Neural crest cell (in vitro differentiated cells): ENCODE measurements at places on chromosomes 5 and 9.

GRCh38 chr9:79630521-79631403 lies 59.0 kb downstream of the TLE4 start:
- DNase-seq: no peak

- DNase-seq: peak; percentile 25
These were observed 274.7 kb downstream of the ELAVL2 start for GRCh38 chr9:23551311-23551721.

DNA sequence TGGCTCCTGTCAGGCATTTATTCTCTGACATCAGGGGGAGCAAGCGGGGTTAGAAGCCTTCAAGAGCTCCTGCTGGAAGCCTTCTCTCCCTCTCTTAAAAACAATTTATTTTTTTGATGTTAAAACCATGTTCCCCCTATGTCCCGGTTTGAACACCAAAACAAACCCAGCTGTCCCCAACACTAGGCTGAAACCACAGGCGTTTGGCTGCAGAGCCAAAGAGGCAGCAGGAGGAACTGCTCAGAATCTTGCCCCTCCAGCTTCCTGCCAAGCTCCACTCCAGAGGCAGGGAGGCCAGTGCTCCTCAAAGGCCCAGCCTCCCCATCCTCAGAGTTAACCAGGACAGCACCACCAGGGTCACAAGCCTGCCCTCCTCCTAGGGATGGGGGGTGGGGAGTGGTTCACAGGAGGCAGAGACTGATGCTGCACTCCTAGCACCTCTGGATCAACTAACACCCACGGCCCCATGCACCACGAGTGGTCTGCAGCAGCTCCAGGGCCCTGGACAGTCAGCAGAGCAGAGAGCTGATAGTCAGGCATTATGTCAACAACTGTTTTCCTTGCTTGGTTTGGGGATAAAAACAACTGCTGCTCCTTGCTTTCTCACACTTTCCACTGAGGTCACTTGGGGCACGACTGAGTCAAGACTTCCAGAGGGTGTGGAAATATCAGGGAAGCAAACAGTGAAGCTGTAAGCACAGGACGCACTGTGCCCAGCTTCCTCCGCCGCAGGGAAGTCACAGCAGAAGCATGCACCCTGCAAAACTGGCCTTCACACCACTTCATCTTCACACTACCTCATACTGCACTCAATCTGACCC lies 96.5 kb upstream of the ADRA1B start:
- DNase-seq: no peak

GRCh38 chr9:122389799-122390481 lies 19.1 kb downstream of the PTGS1 start:
- DNase-seq: no peak

DNA sequence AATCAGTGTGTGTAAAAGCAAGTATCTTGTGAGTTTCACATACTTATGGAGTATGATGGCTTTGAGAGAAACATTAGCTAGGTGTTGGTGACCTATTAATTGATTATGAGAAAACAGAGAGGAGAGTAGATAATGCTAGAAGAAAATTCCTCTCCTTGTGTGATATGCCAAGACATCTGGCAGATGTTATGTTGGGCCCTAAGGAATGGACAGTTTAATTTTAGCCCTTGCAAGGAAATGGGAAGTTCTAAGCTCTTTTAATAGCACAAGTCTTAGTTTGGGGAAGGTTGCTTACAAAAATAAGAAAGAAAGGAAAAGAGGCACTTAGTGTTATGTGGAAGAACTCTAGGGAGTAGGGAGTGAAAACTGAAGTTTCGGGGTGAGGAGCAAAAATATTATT lies 5.1 kb downstream of the ZNF462 start:
- DNase-seq: no peak

DNA sequence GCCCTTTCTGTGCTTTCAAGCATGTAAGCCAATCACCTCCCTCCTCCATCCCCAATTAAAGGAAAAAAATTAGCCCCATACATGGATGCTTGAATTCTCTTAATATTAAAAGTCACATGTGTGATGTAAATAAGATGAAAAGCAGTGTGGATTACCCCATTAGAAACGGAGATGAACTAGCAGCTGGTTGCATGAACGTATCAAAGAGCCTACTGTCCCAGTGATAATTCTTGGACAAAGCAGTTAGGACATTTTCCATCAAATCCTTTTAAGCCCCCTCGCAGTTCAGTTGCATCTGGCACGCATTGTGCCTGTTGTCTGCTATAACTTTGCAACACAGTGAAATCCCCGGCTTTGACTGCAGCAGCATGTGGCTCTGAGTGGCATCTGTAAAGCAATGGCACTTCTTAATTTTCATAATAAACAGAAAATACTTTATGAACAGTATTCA lies 285.6 kb downstream of the FBXL7 start:
- no peak for DNase-seq

DNA sequence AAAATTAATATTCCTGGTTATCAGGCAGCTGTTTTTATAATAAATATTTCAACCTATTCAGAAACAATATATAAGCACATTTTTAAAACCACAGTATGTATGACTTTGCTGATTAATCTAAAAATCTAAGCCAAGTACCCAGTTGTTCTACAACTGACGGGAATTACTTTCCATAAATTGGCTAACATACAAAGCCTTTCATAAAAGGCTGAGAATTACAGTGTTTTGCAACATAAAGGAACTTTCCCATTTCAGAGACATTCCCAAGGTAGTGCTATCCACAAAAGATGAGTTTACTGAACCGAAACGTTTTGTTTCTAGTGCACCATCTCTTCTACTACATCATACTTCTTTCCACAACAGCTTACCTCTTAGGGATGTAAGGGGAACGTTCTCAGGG lies 7.2 kb downstream of the RNF145 start:
- DNase-seq: no peak

DNA sequence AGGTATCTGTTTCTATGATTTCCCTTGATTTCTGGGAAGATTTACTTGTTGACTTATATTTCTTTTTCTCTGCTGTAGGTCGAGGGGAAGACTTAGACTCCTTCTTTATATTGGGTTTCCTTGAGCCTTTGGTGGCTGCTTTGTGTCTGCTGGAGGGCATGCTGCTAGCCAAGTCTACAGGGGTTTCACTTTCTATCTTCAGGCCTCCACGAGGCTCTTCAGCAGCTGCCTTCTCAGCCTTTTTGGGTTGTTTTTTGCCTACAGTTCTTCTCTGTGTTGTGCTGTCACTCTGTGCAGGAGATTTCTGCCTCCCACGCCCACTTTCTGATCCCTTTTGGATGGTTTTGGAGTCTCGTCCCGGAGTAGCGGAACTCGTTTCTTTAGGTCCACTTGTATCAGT lies 23.2 kb downstream of the LEAP2 start:
- no peak for DNase-seq

DNA sequence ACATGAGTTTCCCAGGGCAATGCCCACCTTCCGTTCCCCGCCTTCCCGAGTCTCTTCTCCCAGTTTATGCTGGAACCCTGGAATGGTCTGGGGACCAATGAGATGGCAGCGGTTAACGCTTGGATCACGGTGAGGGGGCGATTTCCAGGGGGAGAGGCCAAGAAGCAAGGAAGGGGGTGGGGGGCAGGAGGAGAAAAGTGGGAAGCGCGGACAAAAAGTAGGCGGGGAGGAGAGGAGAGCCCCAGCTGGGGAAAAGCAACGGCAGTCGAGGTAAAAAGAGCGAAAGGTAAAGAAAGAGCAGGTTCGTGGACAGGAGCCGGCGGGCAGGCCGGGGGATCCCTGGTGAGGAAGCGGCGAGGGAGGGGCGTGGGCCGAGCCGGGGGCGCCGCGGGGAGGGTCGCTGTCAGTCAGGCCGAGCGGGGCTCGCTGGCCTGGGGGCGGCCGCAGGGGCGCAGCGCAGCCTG lies 508 bp upstream of the SNCAIP start:
- DNase-seq: peak; percentile 25

- no peak for DNase-seq
These were observed 146.0 kb upstream of the IER5L start for GRCh38 chr9:129323999-129324553.

DNA sequence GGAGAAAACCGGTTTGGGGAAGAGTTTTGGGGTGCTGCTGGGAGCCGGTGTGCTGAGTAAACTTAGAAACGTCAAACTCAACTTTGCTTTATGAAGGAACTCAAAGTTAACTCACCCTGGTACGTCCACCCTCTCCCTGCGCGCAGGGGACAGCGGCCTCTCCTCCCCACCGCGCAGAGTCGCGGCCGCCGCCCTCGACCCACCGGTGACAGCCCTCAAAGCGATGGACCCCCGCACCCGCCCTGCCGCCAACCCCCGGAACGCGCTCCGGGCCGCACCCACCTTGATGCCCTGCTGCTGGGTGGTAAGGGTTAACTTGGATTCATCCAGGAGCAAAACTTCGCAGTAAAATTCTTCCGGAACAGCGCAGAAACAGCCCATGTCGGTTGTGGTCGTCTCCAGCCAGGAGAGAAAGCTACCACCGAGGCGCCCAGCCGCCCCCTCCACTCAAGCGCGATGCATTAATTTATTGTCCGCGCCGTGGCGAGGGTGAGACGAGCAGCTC lies 366 bp downstream of the EPB41L4A start:
- DNase-seq: peak; percentile 2

GRCh38 chr5:120852222-120852860 lies 388.2 kb downstream of the PRR16 start:
- DNase-seq: no peak

GRCh38 chr9:4207123-4207875 lies 92.6 kb downstream of the GLIS3 start:
- DNase-seq: no peak

GRCh38 chr5:149416987-149417710 lies 38.1 kb upstream of the IL17B start:
- no peak for DNase-seq

GRCh38 chr5:9932770-9933169 lies 302.6 kb upstream of the TAS2R1 start:
- no peak for DNase-seq

- DNase-seq: no peak
These were observed 412.4 kb upstream of the ZNF462 start for GRCh38 chr9:106450549-106450948.

DNA sequence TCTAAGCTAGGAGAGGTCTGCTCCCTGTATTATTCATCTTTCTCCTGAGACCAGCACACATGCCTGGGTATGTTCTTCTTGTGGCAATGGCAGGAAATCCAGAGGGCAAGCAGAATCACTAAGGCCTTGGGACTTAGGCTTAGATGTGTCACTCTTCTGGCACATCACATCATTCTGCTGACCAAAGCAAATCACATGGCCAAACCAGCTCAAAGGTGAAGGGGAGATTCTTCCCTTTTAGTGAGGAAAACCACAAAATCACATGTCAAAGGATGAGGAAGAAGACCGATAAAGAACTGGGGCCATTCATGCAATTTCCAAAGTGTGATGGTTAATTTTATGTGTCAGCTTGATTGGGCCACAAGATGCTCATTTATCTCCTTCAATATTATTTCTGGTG lies 5.7 kb upstream of the AGGF1 start:
- no peak for DNase-seq

- DNase-seq: no peak
These were observed 172.3 kb downstream of the SLIT3 start for GRCh38 chr5:169128679-169129078.

GRCh38 chr9:1051584-1052275 lies 1.6 kb downstream of the DMRT2 start:
- peak; percentile 41 for DNase-seq

GRCh38 chr9:110192531-110193261 lies 15.3 kb downstream of the C9orf152 start:
- no peak for DNase-seq

DNA sequence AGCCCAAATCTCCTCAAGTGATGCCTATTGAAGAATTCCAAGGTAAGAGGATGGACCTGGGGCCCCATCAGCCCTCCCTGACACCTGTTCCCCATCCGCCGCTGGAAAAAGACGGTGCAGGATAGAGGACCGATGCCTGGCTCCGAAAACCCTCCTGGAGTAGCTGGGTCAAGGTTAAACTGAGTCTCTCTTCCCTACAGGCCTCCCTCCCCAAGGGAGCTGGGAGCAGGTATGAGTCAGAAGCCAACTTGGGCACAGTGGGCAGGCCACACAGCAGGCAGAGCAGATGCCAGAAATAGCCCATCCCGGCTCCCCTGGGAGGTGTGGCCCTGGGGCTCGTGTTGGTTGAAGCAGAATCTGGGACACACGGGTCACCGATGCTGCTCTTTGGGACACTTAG lies 75.6 kb downstream of the NTNG2 start:
- no peak for DNase-seq

DNA sequence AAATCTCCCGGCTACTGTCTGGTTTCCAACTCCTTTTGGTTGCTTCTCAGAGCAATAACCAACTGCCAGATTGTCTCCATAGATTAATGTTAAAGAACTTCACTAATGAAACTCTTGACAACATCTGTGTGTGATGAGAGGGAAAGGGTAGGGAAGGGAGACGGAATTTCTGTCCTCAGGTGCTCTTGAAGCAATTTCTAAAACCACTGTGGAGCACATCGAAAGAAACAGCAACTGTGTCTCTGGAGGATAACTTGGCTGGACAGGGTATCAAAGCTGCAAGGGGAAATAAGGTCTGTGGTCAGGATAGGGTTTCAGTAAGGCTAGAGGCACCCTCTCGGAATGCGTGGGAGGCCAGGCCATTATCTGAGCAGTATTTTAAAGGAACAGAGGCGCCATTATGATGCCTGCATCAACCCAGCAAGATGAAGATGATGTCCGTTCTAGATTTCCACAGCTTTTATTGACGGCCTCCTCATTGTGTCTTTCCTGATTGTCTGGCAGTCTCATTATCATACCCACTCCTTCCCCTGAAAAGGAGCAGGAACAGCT lies 76.6 kb downstream of the RORB start:
- no peak for DNase-seq

DNA sequence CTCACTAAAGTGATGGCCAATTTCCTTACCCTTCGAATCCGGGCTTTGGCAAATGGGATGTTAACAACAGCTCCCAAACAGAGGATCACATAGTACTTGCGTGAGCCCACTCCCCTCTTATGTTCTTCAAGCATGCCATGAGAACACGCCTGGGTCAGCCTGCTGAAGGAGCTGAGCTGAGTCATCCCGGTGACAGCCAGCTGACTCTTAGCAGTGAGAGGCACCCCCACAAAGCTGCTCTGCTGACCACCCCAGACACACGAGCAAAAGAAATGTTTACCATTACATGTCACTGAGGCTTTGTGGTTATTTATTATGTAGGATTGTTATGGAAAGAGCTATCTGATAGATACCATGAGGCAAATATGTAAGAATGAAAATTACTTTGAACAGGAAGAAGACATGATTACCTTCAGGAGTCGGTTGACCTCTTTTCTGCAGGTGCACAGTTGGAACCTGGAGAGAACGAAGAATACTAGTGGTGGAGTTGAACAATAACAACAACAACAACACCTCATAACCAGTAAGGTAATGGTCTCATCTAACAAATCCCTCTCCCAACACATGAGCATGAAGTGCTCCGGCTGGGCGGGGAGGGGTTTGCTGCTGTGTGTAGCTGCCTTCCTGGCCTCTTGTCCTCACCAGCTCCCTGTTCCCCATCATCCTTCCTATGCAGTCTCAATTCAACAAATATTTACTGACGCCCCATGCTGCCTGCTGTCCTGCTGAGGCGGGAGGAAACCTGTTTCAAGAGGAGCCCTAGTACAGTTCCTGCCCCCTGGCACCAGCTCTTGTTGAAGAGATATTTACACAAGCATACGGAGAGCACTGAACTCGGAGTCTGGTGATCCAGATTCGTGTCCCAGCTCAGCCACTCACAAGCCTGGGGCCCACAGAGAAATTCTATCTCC lies 69.4 kb upstream of the LHFPL2 start:
- DNase-seq: no peak
